ENCODE measurements at places on chromosomes 7 and 10.

DNA sequence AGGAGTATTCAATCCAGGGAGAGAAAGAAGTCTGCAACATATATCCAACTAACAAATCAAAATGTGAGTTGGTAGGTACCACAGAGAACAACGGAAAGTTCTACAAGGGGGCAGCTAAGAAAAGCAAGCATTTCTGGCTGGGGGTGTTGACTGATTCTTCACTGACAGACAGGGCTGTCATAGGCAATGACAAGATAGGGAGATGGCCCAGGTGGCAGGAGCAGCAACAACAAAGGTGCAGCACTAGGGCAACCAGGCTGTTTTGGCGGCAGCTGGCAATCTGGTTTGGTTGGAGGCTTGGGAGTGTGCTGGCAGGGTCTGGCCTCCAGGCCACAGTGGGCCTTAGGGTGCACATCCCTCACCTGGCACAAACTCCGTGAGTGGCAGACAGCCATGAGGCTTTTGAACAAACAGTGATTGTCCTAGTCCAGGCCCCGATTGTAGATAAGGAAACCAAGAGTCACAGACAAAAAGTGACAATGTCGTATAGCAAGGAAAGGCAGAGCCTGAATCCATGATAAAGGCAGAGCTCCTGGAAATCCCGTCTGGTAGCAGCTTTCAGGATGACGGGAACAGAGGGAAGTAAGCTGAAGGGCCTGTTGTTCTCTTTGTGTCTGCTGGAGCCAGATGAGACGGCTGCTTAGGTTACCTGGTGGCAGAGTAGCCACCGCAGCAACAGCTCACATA, 28.4 kb downstream of the DPCD start:
- DNase-seq = no peak

DNA sequence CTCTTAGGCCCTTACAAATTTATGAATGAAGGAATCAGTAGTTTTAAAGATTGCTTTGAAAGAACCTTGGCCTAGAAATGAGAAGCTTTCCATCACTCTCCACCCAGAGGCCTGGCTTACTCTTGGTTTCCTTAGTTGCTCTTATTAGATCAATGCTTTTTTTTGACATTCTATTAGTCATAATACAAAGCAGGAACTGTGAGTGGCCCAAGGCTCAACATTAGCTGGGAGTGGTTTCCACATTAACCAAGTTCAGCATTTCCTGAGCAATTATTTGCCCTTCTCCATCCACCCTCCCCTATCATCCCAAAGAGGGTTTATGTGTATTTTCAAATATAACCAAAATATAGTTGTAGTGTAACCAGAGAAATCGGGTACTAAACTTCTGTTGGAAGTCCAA, 103.4 kb upstream of the FAM204A start:
- no peak for DNase-seq

GRCh38 chr10:113572520-113573290, 19.9 kb downstream of the HABP2 start:
- DNase-seq = no peak

DNA sequence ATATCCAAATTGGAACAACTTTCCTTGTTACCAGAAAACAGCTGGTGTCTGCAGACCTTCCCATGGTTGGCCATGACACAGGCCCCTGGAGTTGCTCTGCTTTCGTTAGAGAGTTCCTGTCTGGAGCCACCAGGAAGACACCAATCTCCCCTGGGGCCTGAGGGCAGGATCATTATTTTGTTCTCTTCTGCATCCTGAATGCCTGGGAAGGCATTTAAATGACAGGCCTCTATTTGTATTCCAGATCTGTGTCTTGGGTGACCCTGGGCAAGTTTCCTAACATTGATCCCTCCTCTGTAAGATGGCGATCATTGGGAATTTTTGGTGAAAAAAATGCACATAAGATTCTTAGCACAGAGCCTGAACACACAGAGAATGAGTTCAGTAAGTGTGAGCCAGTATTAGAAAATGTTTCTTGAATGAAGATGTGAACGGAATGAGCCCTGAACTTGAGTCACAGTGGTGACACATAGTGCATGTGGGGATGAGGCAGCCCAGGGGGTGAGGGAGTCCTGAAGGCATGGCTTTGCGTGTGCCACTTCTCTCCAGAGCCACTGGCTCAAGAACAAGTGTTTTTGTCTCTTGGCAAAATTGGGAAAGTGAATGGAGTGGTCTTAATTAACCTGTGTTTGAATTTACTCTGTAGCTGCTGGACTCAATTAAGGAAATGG, 28.4 kb downstream of the BMPER start:
- no peak for DNase-seq

GRCh38 chr10:3907514-3907913, 122.5 kb upstream of the KLF6 start:
- no peak for DNase-seq

GRCh38 chr10:75592791-75593643, 161.6 kb downstream of the LRMDA start:
- DNase-seq = no peak

- DNase-seq = no peak
Measured at GRCh38 chr7:96359876-96360275, 38.0 kb upstream of the SLC25A13 start.

All from activated naive CD4-positive, alpha-beta T cell treated with anti-CD3 and anti-CD28 coated beads, Interleukin-2, amount 50 U/mL, for 16 hours (primary cell).